ENCODE measurements at places on chromosomes 3 and 15. TPM values are rescaled to one million over a fixed set of nuclear protein-coding genes. Genes with fewer than 3 reads are reported as not detected.

GRCh38 chr15:67244971-67245478 is 9.4 kb downstream of the AAGAB start:
- DNase-seq: no peak

- DNase-seq: no peak
Observed at GRCh38 chr3:100047455-100048141, 66.7 kb downstream of the FILIP1L start.

DNA sequence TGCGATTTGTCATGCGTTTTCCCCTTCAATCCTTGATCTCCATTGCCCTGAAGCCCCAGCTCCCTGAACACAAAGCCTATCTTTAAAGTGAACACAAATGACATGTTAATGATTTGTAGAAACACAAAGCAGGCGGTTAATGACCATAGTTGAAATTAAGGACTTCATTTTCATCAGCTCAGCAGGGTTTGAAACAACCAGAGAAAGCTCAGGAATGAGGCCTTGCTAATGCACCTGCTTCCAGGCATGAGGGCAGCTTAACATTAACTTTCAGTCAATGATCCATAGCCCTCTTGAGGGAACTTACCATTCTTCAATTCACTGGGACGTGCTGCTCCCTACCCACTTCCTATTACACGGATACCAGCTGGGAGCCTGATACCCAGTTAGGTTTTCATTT is 427.2 kb upstream of the CBLB start:
- no peak for DNase-seq

The PLSCR2 gene
- total RNA-seq: 0.44 TPM

GRCh38 chr3:178771511-178771910 is 235.3 kb downstream of the KCNMB2 start:
- no peak for DNase-seq

DNA sequence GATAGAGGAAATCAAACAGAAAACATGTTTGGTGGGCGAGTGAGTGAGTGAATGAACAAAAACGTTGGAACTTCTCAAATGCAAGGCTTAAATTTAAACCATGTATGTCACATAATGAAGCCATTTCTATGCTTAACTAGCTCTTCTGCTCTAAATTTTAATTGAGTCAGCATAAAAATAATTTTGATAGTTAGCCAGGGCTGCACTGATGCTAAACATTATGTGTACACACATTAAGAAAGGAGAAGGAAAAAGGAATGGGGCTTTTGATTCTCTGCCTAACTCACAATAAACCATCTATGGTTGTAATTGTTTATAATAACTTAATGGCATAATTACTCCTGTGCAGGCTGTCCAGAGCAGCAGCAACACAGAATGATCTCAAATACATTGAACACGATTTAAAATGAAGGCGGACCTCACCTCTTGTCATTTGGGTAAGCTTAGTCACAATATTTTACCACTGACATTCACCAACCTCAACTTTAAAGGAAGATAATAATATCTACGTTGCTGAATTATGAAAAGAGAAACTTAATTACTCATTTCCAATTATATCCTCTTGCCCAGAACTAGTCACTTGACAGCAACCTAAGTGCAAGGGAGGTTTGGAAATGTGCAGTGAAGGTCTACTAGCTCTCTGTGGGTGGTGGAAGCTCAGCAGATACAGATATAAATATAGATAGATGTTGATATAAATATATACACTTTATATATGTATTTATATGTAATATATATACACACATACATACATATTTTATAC is 318.4 kb upstream of the TRIM42 start:
- no peak for DNase-seq

GRCh38 chr3:187568171-187568570 is 102.0 kb downstream of the SST start:
- DNase-seq: no peak

DNA sequence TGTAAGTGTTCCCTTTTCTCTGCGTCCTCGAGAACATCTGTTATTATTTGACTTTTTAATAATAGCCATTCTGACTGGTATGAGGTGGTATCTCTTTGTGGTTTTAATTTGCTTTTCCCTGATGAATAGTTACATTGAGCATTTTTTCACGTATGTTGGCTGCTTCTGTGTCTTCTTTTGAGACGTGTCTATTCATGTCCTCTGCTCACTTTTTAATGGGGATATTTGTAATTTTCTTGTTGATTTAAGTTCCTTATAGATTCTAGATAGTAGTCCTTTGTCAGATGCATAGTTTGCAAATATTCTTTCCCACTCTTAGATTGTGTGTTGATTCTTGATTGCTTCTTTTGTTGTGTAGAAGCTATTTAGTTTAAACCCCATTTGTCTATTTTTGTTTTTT is 179.2 kb downstream of the DOCK3 start:
- DNase-seq: no peak

- DNase-seq: no peak
Observed at GRCh38 chr15:73295630-73296286, 73.0 kb downstream of the HCN4 start.

DNA sequence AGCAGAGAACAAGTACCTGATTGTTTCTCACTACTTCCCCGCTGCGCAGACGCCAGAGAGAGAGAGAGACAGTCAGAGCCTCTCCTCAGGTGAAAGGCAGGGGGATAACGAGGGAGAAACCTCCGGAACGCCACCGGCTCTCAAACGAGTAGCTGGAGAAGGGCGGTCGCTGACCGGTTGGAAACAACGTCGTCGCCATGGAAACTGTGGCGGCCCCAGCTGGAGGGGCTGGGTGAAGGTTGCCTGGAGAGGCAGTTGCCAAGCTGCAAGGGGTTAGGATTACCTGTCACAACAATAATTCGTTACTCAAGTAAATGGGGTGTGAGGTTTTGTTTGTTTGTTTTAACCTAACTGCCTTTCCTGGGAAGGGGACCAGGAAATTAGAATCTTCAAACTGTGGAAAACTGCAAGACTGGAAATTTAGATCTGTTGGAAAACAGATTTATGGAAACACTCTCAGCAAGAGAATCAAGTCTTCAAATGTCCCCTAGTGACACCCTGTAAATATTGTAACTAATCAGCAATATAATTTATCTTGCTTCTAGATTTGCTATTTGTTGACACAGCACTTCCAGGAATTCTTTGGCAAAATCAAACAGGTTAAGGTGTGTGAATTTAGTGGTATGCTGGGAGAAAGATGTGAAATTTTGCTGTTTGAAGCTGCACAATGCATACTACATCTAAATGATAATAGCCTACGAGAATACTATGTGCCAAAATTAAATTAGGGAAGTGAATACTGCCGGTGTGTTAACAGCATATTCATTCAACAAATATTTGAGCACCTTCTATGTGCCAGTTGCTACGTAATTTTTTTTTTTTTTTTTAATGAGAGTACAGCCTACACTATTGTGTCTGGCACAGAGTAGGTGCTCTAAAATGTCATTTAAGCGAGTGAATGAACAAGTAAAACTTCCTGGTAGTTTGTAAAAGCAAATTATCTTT is at the start of gene DNAH12:
DNAH12 (minus strand) TSS at position 164 of the 945 bp plus-strand sequence. CDS start 1,474 bp downstream, outside the sequence.
- peak; percentile 78 for DNase-seq

GRCh38 chr15:65409036-65409631 is 13.6 kb downstream of the IGDCC4 start:
- no peak for DNase-seq

The CCR8 gene
- not detected for total RNA-seq

The RGMA gene
- 11.8 TPM for total RNA-seq

DNA sequence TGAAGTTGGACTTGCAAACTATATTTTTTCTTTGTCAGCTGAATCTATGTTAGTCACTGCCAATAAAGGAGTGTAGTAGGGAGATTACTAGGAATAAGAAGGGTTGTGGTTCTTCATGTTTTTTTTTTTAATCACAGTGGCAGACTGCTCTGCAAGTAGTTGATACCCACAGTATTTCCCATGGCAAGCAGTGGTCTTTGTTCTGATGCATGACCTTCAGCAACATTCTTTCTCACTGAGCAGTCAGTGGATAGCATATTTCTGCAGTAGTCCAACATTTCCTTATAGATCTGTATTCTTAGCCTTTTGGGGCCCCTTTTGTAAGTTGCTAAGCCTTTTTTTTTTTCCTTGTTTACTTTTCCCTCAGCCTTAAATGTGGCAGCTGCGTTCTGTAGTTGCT is 151.1 kb downstream of the DOCK3 start:
- DNase-seq: no peak

- DNase-seq: no peak
Observed at GRCh38 chr3:72628065-72628464, 220.2 kb downstream of the SHQ1 start.

GRCh38 chr3:186985661-186986364 is 55.5 kb downstream of the ST6GAL1 start:
- no peak for DNase-seq

GRCh38 chr3:14016900-14017475 is 107.7 kb downstream of the CHCHD4 start:
- no peak for DNase-seq

DNA sequence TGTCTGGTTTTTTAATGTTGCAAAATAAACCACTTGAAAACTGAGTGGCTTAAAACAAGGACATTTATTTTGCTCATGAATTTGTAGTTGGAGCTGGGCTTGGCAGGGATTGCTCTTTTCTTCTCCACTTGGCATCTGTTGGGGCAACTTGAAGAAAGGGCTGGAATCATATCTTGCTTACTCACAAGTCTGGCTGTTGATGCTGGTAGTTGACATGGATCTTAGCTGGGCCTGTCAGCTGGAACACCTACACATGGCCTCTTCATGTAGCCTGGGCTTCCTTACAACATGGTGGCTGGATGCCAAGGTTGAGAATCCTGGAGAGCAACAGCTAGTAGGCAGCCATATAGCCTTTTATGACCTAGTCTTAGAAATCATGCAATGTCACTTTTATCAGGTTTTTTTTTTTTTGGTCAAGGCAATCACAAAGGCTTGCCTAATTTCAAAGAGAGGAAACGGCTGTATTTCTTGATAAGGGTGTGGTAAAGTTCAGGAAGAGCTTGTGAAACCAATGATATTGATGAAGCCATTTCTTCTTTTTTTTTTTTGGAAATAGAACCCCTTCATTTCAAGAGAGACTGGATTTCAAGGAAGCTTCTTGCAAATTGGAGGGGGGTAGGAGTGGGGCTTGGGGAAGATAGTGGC is 262.1 kb downstream of the IL20RB start:
- no peak for DNase-seq

DNA sequence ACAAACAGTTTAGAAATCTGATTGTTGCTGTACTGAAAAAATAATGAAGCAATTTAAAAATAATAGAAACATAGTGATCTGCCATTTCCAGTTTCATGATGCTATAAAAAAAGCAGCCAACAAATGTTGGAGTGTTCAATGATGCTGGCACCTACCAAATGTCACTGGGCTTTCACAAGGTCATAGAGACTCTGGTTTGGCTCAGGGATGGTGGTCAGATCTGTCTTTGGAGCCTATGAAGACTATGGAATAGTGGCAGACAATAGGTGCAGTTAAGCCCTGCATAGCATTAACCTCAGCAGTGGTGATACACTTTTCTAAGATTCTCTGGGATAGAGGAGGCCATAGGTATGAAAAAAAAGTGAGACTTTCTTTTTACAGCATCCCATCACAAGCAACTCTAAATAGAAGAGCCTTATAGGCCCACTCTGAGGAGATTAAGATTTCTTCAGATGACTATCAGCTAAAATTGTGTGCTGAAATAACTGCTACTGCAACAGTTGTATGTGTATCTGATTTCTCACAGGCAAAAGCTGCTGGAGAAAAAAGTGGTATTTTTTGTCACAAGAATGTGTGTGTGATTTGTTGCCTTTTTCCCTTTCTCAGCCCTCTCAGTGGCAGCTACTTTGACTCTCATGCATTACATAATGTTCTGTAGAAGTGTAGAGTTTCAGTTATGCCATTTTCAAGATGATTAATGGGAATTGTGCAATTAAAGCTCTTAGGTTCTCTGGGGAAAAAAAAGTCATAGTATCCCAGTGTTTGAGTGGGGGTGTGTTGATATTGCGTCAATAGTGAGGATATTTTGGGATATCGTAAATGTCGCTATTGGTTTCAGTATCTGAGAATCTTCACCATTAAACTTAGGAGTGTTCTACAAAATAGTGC is 137.4 kb downstream of the MBNL1 start:
- no peak for DNase-seq

The DLL4 gene
- total RNA-seq: 6.2 TPM

The SELENOK gene
- total RNA-seq: 40.2 TPM

The SLC51A gene
- 0.62 TPM for total RNA-seq

DNA sequence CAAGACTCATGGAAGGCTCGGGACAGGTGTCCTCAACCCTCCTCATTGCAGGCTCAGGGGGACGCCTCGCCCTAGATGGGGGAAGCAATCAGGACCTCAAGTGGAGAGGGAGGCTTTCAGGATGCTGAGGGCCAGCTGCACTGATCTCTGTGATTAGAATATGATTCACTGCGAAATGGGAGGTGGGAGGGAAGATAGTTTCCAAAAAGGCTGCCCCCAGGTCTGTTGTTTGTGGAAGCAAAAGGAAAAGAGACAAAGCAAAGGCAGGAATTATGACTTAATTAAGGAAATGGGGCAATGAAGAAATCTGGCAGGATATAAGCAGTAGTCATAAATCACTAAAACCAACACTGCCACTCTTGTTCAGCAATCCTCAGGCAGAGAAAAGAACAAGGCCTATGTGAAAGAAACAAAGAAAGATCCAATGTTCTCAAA is 85.6 kb upstream of the ABHD17C start:
- no peak for DNase-seq

DNA sequence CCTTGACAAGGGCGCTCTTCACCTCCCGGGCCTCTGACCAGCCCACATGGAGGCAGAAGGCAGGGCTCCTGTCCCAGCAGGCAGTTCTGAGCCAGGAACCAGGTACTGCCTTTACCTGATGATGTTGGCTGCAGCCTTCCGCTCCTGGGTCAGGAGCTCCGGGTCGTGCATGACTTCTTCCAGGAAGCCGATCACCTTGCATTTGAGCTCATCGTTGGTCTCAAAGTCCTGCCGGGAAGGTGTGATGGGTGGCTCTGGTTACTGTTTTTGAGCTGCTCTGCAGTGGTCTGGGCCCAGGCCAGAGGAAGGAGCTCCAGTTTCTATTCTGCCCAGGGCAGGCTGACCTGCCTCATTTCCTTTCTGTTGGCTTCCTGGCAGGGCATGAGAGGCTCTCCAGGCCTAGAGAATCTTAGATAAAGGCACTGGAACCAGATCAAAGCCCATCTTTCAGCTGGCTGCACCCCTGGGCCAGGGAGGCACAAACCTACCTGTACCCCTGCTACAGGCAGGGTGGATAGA is 53.2 kb upstream of the CTSH start:
- no peak for DNase-seq

DNA sequence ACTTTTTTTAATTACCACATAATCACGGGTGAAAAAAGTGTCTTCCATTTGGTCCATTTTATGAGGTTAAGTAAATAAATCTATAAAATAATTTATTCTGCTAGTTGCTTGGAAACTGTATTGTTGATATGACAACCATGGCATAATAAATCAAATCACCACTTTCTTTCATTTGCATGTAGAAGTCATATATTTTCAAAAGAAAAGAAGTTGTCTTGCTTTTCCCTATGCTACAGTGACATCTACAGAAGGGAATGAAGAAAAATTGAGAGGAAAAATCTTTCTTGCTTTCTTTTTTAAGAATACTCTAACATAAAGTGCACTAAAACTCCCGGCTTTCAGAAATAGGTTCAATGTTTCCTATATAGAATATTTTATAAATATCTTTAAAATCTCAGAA is 228.5 kb downstream of the ZBBX start:
- no peak for DNase-seq

The SAMD7 gene
- total RNA-seq: not detected

GRCh38 chr3:187746442-187747281 is 1.4 kb upstream of the BCL6 start:
- no peak for DNase-seq

GRCh38 chr3:72353236-72354128 is 494.8 kb downstream of the SHQ1 start:
- no peak for DNase-seq
